Neural progenitor cell (in vitro differentiated cells): ENCODE measurements at places on chromosomes 7 and 10. TPM values are rescaled to one million over a fixed set of nuclear protein-coding genes. Genes with fewer than 3 reads are reported as not detected.

Gene SPDYE9
- not detected in 2 replicates for total RNA-seq

GRCh38 chr7:22430457-22430856 lies 69.5 kb downstream of the STEAP1B start:
- no peak for DNase-seq

DNA sequence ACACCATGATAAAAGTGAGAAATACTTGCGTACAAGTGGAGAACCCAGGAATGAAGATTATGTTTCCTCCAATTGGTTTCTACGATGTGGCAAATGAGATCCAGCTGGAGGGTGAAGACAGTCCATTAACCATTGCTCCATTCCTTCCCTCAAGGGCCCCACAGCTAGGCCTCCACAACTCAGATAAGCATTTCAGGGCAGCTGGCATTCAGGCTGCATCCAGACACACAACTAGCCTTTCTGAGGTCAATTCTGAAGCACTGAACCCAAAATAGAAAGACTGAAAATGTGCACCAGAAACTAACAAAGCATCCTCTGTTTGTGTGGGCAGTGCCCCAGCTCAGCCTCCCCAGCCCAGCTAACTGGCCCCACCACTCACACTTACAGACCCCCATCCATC lies 94.8 kb downstream of the GSAP start:
- DNase-seq, result no peak

Gene POU6F2
- total RNA-seq, result 3.4 and 4.0 TPM in 2 replicates

DNA sequence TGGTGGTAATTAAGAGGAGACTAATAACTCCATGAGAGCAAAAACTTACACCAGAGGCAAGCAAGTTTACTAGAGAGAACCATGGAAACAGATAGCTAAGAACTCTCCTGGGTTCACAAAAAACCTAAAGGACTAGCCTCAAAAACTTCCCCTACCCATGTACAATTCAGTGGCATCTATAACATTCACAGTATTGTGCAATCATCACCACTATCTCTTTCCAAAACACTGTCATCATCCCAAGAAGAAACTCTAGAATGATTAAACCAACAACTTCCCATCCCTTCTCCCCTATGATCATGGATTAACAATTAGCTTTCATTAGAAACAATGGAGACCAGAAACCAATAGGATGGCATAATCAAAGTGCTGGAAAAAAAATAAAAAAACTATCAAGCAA lies 1038.3 kb downstream of the LRMDA start:
- no peak for DNase-seq

GRCh38 chr7:734214-734613 lies 7.1 kb upstream of the PRKAR1B start:
- no peak for DNase-seq

GRCh38 chr10:89416465-89416864 lies 2.1 kb downstream of the IFIT5 start:
- no peak for DNase-seq

Gene FGL2
- not detected in 2 replicates for total RNA-seq

Gene LRRC4
- total RNA-seq, result 19.8 and 26.9 TPM in 2 replicates

DNA sequence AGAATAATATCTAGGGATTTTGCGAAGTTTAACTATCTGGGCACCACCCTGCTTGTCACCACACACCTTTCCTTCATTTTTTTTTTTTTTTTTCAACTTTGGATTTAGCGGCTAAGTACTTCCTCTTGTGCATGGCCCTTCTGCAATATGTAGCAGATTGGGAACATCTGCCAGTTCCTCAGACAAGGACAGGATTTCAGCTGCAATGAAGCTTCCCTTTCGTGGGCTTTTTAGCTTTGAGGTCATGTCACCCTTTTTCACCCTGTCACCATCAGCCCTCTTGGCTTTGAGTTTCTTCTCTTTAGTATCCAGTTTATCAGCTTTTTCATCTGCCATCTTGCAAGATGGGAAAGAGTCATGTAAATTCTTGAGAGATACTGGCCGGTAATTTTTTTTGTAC lies 81.6 kb upstream of the ETV1 start:
- DNase-seq, result no peak

- no peak for DNase-seq
These were observed 668.6 kb downstream of the NRG3 start for GRCh38 chr10:82543631-82544030.

Gene ANKRD61
- total RNA-seq, result 0.46 TPM in 1 of 2 replicates, not detected in the other

- peak; percentile 27 for DNase-seq
These were observed 326.9 kb downstream of the GPAM start for GRCh38 chr10:111856631-111857030.

Gene GFRA1
- total RNA-seq, result 14.0 and 14.6 TPM in 2 replicates

DNA sequence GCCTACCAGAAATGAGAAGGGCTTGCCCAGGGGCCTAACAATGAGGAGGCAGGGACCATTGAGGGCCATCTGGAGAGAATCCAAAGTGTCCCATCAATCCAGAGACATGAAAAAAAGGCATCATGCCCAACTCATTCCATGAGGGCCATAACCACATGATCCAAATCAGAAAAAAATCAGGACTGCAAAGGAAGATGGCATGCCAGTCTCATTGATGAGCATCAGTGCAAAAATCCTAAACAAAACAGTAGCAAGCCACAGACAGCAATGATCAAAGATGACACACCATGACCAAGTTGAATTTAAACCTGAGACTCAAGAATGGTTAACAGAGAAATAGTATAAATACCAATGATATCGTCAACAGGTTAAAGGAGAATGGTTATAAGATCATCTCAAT lies 7.0 kb upstream of the CYP3A4 start:
- DNase-seq, result no peak

DNA sequence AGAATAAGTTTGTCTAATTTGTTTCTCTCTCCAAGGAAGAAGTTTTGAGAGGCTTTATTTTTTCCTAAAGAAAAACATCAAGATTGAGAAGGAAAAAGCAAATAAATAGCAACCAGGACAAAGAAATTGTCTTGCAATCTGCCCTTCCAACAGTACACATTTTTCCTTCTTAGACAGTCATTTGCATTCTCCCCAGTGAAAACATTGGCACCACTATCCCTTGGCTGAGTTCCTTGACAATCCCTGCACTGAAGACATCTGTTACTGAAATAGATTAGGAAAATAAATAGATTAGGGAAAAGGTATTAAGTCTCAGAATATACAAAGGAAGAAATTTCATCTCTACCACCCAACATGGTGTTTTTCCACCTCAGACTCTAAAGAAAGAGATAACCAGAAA lies 12.2 kb upstream of the TMEM243 start:
- no peak for DNase-seq

Gene BICC1
- total RNA-seq, result 0.25 and 0.41 TPM in 2 replicates

Gene TM9SF3
- total RNA-seq, result 73.1 and 122 TPM in 2 replicates

GRCh38 chr7:7920481-7920880 lies 48.1 kb upstream of the GLCCI1 start:
- peak; percentile 36 for DNase-seq

Gene IDI2
- total RNA-seq, result not detected in 2 replicates

- no peak for DNase-seq
These were observed 154.3 kb downstream of the ARHGAP21 start for GRCh38 chr10:24569330-24569796.

DNA sequence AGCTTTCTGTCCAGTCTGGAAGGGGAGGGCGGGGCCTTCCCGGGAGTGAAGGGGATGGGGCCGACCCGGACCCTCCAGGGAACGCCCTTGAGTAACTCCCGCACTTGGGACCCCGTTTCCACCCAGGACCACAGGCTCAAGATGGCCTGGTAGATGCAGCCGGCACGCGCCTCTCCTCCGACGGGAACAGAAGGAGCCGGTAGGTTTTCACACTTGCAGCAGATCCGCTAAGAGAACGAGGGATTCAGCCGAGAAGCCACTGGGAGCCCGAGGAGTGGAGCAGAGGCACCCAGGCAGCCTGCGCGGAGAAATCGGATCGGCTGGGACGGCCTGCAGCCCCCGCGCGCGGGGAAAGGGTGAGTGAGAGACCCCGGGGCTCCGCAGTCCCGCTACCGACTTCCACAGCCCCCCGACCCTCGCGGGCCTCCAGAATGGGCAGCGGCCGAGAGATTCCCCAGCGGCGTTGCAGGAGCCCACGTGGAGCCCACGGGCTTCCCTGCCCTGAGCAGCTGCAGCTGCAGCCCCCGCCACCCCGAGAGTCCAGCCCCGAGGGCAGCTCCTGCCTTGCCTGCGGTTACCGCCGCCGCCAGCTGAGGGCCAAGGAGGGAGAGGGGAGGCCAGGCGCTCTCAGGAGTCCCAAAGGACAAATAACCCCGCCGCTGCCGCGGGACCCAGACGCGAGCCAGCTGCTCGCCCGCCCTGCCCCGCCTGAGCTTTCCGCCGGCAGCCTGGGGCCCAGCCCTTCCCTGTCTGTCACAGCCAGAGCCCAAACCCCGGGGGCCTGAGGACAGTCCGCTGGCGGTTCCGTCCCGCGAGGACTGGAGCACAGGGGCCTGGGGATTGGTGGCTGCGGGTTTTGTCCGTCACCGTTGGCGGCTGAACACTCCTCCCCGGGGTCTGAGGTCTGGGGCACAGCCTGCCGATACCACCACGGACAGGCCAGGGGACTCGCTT lies 21.8 kb downstream of the IFT22 start:
- peak; percentile 62 for DNase-seq

Gene OR2A1
- not detected in 2 replicates for total RNA-seq

DNA sequence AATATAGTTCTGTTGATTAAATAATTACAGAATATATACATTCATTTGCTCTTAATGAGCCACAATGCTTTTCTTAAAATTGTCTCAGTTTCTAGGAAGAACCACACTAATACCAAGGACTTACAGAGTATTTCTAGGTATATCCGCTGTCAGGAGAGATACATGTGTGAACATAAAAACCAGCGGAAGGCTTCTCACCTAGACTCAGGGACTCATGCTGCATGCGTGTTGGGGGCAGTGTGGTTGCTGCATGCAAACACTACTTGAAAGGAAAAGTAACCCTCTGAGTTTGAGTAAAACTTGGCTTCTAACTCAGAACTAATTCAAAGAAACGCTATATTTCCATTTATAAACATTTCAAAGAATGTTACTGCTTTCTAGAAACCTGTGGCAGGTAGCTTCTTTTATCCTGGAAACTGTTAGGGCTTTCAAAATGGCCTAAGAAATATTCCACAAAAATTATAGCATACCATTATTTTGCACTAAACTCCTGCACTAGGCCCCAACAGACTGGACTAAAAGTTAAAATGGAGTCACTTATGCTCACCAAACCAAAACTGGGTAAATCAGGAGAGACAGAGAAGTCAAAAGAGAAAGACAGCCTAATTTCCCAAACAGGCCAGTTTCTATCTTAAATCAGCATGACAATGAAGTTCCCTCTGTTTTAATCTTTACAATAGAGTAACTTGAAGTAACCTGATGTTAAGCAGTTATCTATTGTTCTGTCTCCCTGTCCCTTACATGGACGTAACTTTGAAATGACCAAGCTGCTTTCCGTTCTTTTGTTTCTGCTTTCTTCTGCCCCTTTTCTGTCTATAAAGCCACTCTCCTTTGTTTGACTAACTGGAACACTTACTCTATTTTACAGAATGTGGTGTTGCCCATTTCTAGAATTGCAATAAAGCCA lies 95.2 kb upstream of the FAM133B start:
- DNase-seq, result peak; percentile 14

DNA sequence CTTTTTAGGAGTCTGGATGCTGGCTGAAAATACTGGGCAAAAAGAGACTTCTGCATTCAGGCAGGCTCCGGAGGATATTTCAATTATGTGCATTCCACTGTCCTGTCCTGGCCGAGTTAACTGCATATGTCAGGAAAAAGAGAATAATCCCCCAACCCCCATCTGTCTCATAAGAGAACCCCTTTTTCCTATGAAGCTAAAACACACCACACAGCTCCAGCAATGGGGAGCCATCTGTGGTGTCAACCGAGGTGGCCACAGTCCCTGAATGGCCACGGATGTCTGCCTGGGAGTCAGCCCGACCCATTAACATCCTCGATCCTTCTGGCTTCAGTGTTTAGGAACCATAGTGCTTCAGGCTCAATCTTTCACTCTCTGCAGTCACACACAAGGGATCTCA lies 70.4 kb downstream of the RSU1 start:
- DNase-seq, result no peak

- peak; percentile 58 for DNase-seq
These were observed 272.3 kb downstream of the TRIL start for GRCh38 chr7:28685644-28686417.

Gene GPR26
- not detected in 2 replicates for total RNA-seq

Gene CYP2E1
- 0.36 and 0.50 TPM in 2 replicates for total RNA-seq

Gene ABCB1
- total RNA-seq, result not detected in 2 replicates

GRCh38 chr10:103652599-103653281 lies 159.2 kb downstream of the NEURL1 start:
- DNase-seq, result no peak

DNA sequence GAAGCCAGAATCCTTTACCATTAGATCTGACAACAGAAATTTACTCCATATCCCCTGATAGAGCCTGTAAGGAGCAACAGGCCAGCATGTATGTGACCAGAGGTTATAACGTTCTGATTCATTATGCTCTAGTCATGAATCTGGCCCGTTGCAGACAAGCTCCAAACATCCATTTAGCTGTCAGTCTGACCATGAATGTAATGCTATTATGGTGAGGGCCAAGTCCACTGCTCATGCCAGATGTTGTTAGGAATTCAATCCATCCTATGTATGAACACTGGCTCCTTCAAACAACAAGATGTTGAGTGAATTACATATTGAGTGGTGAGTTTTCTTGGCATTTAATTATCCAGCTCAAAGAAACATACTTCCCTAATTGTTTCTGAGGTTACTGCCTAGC lies 610.1 kb upstream of the ANKRD30A start:
- DNase-seq, result no peak

DNA sequence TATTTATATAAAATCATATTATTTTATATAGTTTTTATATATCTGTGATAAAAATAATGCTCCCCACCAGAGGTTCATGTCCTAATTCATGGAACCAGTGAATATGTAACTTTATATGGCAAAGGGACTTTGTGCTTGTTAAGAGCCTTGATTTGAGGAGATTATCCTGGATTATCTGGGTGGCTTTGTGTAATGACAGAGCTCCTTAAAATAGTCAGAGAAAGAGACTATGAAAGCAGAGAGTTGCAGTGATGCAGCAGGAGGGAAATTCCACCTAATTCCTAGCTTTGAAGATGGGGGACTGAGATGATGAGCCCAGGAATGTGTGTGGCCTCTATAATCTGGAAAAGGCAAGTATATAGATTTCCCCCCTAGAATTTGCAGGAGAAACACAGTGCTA lies 1034.2 kb upstream of the C7orf33 start:
- peak; percentile 63 for DNase-seq

Gene TUBB8
- total RNA-seq, result 1.9 and 4.3 TPM in 2 replicates

Gene HOXA9
- not detected in 2 replicates for total RNA-seq

DNA sequence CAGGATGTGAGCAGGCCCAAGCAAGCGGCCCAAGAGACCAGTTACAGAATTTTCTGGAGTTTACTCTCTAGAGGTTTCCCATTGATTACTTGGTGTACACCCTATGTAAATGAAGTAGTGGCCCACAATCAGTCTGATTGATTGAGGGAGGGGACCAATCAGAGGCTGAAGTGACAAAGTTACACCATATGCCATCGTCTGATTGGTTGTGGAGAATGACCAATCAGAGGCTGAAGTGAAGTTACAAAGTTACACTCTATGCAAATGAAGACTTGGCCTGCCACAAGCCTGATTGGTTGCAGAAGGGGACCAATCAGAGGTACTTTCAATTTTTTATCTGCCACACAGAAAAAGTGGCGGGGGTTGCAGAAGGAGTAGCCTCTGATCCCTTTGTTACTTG lies 83.7 kb downstream of the KIF20B start:
- no peak for DNase-seq
